ENCODE measurements at places on chromosomes 5 and 9. TPM values are rescaled to one million over a fixed set of nuclear protein-coding genes. Genes with fewer than 3 reads are reported as not detected.

GRCh38 chr9:99039505-99040182 lies 65.3 kb upstream of the TGFBR1 start:
- DNase-seq: no peak

The GRIN1 gene
- not detected for total RNA-seq

DNA sequence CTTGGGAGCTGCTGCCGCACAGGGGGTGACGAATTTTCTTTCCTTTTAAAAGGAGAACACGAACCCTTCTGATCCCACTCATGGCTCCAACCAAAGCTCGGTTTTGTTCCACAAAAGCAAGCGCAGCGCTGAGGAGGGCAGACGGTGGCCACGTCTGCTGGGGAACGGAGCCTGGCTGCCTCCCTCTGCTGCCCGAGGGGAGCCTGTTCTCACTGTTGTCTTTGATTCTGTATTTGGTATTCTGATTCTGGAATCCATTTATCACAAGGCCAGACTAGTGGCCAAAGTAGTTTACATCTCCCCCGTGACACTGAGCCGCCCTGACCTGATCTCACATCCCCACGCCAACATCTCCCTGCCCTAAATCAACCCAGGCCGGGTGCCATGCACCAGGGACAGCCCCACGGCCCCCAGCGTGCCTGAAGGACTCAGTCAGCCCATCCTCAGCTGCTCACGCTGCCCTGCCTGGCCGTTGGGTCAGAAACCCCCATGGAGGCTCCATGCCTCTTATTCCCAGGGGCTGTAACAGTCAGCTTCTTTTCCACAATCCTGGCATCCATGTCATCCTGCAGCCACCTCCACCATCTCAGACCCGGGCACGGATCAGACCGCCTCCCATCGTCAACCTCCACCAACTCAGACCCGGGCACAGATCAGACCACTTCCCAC lies 6.7 kb upstream of the NSMF start:
- no peak for DNase-seq

DNA sequence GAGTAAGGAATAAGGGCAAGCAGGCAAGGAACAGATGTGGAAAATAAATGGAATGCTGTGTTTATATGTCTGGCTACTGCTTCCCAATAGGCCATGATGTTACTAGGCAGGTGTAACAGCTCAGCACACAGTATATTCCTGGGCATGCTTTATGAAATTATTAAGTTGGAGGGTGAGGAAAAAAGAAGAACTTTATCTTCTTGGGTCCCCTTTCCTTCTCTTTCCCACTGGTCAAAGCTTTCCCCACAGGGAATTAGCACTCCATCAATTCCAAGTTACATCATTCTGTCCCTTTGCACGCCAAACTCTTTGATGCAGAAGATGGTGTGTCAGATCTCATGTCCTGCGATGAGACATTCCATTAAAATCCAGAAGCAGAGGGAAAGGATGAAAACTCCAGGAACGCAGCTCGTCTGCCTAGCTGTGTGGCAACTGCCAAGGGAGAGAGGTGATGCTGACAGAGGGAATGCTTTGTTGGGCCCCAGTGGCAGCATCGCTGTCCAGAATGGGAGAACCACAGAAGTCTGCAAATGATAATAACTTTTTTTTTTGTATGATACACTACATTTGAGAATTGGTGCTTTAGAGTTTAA lies 447.3 kb upstream of the ARRDC3 start:
- no peak for DNase-seq

DNA sequence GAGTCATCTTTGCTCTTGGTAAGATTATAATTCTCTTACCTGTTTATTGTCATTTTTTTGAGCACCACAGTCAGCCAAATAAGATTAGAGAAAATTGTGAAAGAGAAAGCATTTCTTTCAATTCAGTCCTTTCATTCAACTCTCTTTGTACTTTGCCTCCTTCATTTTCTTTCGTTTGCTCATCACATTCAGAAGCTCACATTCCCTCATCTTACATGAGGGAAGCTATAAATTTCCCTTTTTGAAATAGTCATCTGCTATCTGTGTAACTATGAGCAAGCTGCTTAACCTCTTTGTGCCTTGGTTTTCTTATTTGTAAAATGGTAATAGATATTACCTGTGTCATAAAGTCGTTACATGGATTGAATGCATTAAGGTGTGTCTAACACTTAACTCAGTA lies 41.4 kb downstream of the PAM start:
- DNase-seq: no peak
